ENCODE measurements at places on chromosomes 13 and 19.

GRCh38 chr19:13990085-13990484, 16.0 kb downstream of the RFX1 start:
- no peak for DNase-seq

- no peak for DNase-seq
Observed at GRCh38 chr13:109213714-109214113, 572.7 kb downstream of the IRS2 start.

GRCh38 chr19:41689993-41690800, 2.1 kb upstream of the CEACAM7 start:
- DNase-seq, result no peak

DNA sequence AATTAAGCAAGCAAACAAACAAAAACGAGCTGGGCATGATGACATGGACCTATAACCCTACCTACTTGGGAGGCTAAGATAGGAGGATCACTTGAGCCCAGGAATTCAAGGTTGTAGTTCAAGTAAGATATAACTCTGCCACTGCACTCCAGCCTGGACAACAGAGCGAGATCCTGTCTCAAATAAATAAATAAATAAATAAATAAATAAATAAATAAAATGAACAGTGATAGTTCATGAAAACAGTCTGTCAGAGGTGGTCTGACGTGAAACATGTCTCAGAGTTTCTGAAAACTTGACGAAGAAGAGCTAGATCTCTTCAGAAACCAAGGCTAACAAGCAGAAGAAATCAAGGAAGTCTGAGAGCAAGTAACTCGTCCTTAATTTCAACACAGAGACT, 188.8 kb upstream of the GPC6 start:
- DNase-seq, result no peak

- no peak for DNase-seq
Observed at GRCh38 chr19:28940751-28941500, 272.0 kb downstream of the UQCRFS1 start.

- no peak for DNase-seq
Observed at GRCh38 chr19:51751655-51752054, at the start of gene FPR1. Gene FPR1, minus strand, starts transcription at chr19:51751878. Its CDS starts 4,884 bp downstream, at chr19:51746994.

GRCh38 chr19:29384656-29385055, 141.1 kb upstream of the VSTM2B start:
- no peak for DNase-seq

DNA sequence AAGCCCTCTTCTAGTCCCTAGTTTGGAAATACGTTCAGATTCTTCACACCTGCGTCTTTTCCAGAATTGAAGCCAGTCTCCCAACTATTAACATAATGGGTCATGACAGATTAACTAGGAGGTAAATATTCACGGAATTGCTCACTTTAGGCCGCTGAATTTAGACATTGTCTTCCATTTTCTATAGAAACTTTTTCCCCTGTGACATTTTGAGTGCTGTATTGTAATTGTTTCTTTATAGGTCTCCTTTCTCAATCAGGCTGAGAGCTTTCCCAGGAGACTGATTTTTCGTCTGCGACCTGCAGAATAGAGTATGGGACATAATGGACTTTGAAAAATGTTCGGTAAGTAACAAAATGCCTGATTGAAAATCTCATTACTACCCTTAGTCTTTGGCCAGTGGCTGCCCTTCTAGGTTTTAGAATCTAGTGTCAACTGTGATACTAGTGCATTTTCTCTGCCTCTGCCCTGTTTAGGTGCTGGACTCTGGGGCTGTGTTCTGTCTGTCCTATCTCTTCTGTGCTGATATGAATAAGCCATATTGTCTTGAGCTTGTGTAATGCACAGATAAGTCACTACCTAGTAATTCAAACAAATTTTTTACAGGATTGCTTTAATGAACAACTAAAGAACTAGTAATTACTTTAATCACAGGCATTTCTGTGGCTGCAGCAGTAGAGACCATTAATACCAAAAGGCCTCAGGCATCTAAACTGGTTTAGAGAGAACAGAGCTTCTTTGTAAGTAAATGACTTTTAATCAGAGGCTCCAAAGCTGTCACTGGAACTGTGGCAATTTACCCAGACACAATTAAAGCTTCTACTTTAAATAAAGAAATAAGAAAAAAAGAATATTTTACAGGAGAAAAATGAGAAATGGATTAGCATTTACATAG, 122.4 kb upstream of the FREM2 start:
- DNase-seq, result no peak

- DNase-seq, result peak; percentile 47
Observed at GRCh38 chr13:20161275-20161950, 561 bp upstream of the GJA3 start.

GRCh38 chr19:4986471-4986891, 17.6 kb downstream of the KDM4B start:
- no peak for DNase-seq

- no peak for DNase-seq
Observed at GRCh38 chr13:30870049-30870884, 35.8 kb upstream of the MEDAG start.

DNA sequence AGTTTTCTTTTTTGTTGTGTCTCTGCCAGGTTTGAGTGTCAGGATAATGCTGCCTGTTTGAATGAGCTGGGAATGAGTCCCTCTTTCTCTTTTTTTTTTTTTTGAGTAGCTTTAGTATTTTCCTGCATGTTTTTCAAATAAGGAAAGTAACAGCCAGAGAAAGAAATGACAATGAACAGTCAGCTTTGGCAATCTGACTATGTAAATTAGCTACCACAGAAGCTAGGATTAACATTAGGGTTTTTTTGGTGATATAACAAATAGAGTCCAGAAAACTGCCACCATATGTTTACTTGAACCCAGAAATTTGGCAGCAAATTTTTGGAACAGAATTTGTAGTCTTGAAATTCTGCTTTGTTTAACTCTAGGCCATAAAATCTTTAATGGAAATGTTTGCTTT, 50.5 kb downstream of the SGCG start:
- no peak for DNase-seq

DNA sequence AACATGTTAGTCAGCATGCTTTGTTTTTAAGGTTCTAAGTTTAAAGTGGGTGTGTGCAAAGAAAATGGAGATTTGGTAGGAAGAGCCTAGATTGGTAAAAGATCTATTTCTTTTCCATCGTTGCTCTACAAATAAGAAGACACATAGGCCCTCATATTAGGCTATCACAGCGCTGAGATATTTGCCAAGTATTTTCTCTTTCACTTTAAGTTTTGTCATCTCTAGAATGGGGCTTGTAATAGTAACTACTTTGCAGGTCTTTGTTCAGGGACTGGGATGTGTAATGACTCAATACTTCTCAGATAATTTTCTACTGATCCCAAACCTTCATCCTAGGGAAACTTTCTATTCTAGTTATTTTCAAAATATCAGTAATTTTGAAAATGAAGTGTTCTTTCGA, 917.7 kb upstream of the SLC10A2 start:
- DNase-seq, result no peak

DNA sequence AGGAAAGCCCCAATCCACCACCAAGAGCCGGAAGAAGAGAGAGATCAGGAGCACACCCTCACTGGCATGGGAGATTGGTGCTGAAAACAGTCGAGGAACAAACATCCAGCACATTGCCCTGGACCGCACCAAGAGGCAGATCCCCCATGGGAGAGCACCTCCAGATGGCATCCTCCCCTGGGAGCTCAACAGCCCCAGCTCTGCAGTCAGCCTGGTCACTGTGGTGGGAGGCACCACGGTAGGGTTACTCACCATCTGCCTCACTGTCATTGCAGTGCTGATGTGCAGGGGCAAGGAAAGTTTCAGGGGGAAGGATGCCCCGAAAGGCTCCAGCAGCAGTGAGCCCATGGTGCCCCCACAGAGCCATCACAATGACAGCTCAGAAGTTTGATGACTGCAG, 110.2 kb downstream of the STOML3 start:
- DNase-seq, result no peak

DNA sequence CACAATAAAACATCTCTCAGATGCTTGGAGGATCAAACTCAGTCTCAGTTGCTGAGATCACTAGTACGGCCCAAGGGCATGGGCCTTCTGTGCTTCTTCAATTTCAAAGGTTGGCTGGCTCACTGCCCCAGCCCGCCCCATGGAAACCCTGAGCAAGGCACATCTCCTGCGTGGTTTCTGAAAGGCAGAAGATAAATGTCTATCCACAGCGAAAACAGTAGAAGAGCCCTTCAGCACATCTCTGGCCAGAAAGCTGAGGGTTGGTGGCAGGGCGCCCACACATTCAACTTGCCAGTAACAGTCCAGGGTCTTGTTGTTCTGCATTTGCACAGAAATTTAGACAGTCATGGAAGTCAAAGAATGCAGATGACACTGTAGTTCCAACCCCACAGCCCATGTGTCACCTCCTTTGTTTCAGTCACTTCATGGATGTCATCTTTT, 24.0 kb upstream of the KATNAL1 start:
- DNase-seq, result no peak

GRCh38 chr19:4012092-4012974, 4.8 kb downstream of the PIAS4 start:
- DNase-seq, result no peak

DNA sequence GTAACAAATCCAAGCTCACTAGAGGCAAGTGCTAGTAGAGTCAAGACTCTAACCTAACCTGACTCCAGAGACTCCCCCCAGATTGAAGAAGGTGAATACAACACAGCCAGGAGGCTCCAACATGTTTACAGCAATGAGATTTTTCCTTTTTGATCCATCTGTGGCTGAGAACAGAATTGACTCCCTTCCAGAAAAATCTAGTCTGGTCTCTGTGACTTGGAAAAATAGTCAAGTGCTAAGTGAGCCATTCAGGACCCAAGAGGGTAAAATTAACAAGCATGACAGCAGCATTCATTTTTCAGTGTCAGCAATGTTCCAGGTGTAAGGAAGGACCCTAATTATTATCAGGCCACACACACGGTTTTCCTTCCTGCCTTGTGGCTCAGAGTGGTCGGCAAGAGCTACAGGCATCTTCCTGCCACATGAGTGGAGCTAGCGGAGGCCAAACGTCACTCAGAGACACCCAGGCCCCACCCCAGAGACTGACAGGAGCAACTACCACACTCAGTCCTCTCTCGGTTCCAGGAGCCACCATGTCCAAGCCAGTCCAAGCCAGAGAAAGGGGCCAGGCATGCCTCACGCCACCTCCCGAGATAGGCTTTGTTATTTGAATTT, 395.1 kb downstream of the FOXO1 start:
- DNase-seq, result no peak

DNA sequence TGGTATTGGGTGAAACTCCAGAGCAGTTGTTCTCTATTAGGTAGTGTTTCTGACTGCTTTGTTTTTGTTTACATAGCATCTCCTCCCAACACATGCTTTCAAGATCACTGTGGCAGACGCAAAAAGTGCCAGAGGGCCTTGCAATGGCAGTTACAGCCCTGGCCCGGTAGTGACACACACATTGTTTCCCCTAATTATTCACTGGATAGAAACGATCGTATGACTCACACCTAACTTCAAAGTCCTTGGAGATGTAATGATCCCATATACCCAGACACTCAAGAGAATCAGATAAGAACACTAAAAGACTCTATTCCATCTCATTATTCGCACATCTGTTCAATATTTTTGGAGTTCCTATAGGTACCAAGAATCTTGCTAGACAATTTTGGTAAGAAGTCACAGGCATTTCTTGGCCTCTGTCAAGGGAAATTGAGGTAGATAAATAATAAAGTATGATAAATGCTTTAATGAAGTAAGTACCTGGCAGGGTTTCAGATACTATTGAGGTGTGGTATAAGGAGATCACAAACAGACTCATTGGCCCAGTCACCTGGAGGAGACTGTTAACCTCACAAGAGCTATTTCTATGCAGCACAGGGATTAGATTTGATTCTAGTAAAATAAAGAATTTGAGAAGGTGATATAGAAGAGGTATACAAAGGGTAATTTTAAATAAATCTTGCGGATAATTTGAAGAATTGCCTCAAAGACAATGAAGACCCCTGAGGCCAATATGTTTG, 485.3 kb downstream of the SLITRK6 start:
- no peak for DNase-seq

DNA sequence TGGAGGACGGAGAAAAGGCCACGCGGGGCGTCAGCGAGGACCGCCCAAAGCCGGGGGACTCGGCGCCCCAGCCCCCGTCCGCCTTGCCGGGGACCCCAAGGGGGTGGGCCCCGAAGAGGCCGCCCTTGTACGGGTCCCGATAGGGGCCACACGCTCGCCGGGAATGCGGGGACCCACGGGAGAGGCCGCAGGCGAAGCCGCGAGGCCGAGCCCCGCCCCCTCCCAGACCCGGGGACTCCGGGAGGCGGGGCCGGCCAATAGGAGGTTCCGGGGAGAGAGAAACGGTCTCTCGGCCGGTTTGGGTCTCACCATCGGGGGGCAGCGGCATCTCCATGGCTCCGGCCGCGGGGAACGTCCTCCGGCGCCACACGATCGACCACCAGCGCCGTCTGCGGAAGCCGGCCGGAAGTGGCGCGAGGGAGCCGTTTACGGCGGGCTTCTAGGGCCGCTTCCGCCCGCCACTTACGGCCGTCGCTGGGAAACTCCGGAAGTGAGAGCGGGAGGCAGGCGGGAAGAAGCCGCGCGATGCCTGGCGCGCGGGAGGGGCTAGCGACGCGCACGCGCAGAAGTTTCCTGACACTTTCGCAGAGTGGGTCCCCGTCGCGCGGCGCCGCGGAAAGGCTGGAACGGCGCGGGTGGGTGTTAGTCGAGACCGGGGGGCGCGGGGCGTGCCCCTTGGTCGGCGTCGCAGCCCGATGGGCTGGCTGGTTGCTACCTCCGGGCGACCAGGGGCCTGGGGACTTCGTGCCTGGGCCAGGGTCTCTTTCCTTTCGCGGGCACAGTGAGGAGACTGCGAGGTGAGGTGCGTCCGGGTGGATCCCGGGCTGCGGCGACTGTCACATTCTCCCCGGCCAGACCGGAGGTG, at the start of gene CHERP:
TSS of gene CHERP (minus strand) at position 393 of the 865 bp plus-strand sequence. CDS start at position 334, 59 bp downstream.
- DNase-seq, result peak; percentile 93

DNA sequence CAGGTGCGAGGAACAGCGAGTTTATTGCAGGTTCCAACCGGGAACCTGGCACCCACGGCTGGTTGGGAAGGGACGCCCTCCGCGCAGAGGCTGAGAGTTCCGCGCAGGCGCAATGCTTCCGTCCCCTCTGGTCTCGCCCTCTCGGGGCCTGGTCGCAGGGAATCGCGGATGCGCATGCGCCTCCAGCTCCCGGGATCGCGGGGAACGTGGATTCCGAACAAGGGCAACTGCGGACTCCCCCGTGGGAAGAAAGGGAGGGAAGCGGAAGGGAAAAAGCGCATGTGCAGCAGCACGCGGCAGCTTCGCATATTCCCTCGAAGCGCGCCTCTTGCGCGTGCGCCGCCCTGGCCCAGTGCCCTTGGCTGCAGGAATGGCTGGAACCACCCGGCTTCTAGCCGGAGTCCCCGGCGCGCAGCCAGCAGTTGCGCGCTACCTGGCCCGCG, 1.1 kb downstream of the TSSK6 start:
- DNase-seq, result no peak

Measured in stimulated activated CD8-positive, alpha-beta memory T cell treated with anti-CD3 and anti-CD28 coated beads, Interleukin-4, amount 100 ng/mL, for 24 hours (primary cell).